ENCODE measurements at places on chromosomes 7 and 10.
A peak's percentile ranks its signal among the peaks of the same experiment; 100 is the strongest.

GRCh38 chr7:1758859-1759521, 88.9 kb downstream of the ELFN1 start:
- DNase-seq = no peak

DNA sequence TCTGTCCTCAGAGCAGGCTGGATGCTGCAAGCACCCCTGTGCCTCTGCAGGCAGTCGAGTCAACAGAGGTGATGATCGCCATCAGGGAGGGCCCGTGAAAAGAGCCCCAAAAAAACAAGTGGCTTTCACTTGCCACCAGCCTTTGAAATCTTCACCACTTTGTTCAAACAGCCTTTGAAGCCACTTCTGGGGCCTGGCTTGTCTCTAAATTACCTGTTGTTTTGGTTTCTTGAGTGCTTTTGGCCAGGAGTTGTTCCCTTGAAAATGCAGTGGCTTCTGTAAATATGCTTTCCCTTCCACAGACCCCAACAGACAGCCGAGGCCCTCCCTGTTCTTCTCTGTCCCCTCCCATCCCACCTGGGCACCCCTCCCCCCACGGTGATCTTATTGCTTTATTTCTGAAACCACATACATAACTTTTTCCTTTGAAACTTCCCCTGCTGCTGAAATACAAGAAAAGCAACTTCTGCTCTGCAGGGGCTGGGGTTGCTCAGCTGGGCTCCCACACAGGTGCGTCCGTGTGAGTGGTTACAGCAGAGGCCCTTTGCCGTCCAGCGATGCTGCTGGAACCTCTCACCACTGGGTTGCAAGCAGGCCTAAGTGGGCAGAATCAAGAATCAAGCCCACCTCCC, 283.8 kb upstream of the SHH start:
- DNase-seq = no peak

DNA sequence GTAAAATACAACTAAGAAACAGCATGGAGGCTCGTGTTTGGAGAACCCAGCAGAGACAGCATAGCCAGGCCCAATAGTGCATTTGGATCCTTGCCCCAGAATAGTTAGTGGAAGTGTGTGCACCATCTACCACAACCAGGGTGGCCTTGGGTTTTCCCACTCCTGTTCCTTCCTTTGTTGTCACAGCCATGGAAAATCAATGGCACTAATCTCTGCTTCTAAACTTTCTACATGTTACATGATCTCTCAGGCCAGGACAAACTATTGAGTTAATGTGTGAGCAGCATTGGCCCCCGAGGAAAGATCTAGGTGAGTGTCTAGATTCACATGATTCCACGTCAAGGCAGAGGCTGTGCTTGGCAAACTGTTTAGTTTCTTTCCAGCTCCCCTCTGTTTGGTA, 2.0 kb downstream of the CYP3A7 start:
- no peak for DNase-seq

DNA sequence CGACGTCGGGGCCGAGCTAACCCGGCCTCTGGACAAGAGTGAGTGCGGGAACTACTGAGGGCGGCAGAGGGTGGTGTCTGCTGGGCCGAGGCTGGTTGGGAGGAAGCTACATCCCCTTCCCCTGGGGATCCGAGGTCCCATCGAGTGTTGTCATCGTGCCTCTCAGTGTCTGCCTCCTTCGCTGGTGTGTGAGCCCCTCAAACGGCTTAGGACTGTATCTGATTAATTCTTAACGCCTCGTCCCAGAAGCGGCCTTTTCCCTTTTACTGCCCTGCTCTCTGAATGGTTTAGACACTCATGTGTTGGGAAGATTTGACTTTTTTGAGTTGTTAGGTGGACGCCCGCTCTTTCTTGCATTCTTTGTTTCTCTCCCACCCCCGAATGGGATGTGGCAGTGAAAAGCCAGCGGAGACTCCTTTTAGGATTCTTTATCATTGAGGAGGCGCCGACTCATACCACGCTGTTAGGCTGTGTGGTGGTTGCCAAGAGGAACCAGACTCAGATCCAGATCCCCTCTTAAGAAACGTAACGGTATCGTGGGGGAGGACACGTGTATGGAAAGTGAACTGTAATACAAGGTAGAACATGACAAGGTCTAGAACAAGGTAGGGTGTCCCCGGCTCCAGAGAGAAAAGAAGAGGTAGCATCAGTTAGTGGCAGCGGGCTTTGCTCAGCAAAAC, 631 bp downstream of the SUPV3L1 start:
- DNase-seq = peak; percentile 74

- no peak for DNase-seq
Measured at GRCh38 chr7:142299237-142299781, 41.5 kb upstream of the PRSS58 start.

DNA sequence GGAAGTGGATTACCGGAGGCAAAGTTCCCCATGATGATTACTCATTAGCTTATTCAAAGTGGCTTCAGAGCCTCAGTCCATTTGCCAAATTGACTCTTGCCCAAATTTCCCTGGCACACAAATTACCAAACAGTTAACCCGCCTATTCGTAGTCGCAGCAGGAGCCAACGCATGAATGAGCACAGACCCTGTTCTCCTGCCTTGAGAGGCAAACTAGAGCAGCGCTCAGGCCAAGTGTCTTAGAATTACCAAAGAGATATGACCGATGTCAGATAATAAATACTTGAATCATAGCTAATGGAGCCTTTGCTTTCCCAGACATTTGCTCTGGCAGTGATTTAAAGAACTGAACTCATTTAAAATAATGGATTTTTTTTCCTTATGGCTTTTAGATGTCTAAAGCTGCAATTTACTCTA, 64.9 kb downstream of the CTTNBP2 start:
- DNase-seq = no peak

GRCh38 chr10:73967544-73967943, 30.4 kb upstream of the VCL start:
- DNase-seq = no peak

DNA sequence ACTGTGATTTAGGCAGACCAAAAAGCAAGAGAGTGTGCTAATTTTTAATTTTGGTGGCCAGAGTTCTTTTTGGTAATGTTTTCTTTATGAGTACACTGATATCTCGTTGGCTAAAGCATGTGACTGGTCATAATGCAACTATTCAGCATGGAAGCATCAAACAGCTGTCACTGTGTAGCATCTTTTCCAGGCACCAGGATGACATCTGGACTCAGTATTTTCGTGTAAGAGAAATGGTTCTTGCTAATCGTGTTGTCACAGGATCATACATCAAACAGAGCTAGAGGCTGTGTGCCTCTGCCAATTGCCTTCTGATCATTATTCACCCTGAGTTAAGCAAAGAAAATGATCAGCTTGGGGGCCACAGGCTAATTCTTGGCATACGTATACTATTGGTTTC, 118.9 kb downstream of the SND1 start:
- DNase-seq = no peak

GRCh38 chr7:84455788-84456187, 261.2 kb upstream of the SEMA3A start:
- peak; percentile 30 for DNase-seq
